GM12891 (cell line): ENCODE measurements at places on chromosomes 7 and 10.

DNA sequence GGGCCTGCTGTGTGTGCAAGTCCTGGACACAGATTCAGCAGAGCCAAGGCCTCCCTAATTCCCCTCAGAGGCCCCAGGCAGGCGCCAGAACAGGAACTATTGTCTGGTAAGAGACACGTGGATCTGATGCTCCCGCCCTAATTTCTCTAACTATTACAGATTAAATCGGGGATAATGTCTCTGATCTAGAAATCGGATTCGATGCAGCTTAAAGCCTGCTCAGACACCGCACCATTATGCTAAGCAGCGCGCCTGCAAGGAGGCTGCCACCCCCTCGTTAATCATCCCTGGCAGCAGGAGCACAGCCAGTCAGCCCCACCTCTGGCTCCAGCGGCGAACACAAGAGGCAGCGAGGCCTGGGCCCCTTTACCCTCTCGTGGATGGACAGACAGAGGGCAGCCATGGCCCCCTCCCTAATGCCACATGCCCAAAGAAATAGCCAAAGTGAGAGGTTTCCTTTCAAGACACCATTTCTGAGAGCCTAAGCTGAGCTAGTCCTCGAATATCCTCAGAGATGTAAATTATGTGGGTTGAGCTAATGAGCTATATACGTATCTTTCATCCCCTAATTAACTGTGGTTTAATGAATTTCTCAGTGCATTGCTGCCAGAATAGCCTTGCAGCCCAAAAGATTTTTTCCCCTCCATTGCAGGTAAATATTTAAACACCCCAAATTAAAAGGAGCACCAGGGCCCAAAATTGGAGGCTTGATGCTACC is 122.1 kb downstream of the GRID1 start:
- DNase-seq = no peak

DNA sequence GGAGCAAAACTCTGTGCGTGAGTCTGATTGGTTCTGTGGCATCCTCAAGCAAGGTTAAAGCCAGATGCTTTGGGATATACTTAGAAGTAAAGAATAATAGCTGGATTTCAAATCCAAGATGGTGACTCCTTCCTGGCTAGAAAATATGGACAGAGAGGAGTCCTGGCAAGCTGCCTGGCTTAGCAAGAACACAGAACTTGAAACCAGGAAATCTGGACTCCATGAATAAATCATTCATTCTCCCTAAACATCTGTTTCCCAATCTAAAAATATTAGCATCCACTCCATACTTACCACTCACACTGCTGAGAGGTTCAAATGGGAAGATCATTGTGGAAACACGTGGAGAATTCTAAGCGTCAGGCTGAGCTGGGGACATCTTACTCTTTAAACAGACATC is 1074.1 kb upstream of the AUTS2 start:
- no peak for DNase-seq

DNA sequence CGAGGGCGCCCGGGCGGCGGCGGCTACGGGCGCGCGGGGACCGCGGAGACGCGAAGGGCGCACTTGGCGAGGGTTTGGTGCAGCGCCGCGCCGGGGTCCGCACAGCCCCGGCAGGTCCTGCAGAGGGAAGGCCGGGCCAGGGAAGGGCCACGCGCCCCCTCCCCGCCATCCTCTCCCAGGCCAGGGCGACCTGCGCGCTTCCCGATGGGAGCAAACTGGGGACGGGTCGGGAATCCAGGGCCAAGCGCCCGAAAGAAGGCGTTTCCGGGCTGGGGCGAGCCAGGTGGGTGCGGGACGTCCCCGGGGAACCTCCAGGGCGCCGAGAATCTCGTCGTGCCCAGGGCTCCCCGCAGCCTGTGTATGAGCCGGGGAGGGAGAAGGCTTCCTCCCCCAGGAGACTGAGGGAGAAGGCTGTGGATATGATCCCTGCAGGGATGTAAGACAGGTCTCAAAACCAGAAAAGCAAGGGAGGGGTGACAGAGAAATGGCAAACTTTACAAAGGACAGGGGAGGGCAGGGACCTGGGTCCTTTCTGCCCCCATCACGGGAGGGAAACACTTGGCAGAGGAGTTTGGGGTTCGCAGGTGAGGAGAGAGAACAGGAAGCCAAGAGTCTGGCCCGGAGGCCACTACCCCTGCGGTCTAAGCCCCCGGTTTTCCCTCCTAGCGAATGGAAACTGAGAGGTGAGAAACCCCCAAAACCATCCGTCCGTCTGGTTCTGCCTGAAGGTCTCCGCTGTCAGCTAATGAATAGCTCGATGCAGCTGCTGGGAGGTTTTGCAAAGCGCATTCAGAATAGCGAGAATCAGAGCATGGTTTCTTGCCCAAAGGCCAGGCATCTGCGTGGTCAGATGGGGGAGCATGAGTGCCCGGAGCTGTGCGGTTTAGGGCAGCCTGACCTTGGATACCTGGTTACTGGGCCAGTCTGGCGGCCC is 674 bp downstream of the AMZ1 start:
- DNase-seq = peak; percentile 73

- no peak for DNase-seq
Measured at GRCh38 chr7:44201813-44202212, 1.0 kb downstream of the YKT6 start.

DNA sequence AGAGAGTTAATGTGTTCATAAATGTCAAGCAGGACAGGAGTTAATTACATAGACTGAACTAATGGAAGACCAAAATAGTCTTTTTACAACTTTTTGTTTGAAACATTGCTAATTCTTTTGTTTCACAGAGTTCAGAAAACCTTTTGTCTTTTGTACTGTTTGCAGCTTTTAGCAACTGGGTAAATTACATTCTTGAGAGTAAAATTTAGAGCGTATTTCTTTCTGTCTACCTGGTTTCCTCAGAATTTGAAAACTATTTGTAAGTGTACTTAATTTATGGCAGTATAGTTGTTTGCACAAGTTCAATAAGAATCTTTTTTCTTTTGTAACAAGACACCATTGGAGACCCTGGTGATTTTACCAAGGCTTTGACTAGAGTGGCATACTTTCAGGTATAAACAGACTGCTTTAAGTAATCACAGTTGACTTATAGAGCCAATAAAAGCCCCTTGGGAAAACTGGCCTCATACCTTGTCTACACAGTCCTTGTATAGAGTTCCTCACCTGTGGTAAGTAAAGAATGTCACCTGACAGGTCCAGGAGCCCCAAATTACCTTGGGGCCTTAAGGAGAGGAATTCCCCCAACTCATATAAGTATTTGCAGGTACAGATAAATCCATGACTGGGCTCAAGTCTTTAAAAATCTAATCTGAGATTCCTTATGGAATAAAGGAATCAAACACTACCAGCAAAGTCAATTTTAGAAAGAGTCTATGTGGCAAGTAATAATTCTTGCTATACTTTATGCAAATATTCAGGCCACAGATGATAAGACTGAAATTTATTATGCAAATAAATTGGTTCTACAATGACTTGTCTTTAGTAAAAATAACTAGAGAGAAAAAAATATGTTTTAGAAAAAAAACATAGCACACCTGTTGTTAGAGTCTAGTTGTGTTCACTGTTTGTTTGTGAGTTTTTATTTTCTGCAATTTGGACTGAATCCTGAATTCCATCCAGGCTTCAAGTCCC is 23.6 kb upstream of the CREB3L2 start:
- no peak for DNase-seq

GRCh38 chr10:23314835-23315239 is 29.8 kb downstream of the C10orf67 start:
- DNase-seq = peak; percentile 10

GRCh38 chr10:117362313-117362712 is 12.9 kb downstream of the PDZD8 start:
- no peak for DNase-seq

DNA sequence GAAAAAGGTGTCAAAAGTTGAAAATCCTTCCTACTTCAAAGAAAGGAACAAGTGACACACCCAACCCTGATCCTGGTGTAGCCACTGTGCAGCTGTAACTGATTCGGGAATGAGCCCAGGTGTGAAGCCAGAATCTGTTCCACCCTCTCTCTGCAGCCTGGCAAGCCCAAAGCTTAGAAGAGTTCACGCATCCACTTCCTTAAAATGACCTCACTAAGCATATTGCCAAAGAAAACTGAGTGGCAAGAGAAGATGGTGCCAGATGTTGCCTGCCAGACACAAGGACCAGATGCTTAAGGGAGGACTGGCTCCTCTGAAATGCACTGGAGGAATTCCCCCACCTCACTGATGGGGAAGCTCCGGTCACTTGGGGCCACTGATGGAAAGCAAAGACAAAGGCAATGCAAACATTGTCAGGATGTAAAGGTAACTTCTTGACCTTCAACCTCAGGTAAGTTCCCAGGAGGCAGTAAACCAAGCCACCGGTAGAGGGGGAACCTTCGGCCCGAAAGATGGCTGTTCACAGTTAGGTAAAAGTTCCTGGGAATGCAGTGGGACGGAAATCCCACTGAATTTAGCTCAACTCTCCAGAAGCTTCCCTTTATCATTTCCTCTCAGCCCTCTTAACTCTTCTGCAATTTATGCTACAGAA is 554.9 kb downstream of the KCNMA1 start:
- DNase-seq = no peak

- no peak for DNase-seq
Measured at GRCh38 chr10:122475100-122475499, 13.7 kb downstream of the HTRA1 start.

- DNase-seq = no peak
Measured at GRCh38 chr7:157460721-157461120, 123.9 kb downstream of the DNAJB6 start.

- DNase-seq = no peak
Measured at GRCh38 chr10:100621360-100622205, 85.8 kb downstream of the HIF1AN start.

DNA sequence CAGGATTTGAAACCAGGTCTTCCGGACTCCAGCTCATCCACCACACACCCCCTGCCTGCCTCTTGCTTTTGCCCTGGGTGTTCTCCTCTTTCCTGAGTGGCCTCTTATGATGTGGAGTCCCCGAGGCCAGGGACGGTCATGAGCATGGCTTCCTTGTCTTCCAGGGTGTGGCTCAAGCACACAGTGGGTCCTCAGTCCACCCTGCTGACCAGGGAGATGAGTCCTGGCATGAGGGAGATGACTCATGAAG is 32.8 kb downstream of the DNAJB12 start:
- DNase-seq = no peak

GRCh38 chr7:87702326-87702725 is 74.1 kb downstream of the RUNDC3B start:
- DNase-seq = no peak

DNA sequence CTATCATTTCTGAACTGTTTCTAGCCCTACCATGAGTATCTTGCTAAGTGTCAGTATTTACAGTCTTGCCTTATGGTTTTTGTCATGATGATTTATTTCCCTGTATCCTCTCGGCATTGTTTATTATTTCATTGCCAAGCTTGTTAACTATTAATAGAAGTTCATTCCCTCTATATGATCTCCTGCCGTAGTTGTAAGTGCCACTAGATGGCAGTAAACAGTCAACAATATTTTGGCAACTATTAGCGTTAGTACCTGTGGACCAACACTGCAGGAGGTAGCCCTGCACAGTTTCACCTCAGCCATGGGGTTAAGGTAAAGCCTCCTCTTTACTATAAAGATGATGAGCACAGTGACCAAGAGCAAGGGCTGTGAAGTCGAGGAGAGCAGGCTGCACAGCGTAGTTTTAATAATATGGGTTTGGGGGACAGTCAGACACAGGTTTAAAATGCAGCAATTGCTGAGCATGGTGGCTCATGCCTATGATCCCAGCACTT is 26.1 kb upstream of the CCNJ start:
- DNase-seq = peak; percentile 22

- no peak for DNase-seq
Measured at GRCh38 chr7:32074787-32075585, 4.8 kb upstream of the PDE1C start.
